Fibroblast of the aortic adventitia (primary cell): ENCODE measurements at places on chromosomes 7 and 10. TPM values are rescaled to one million over a fixed set of nuclear protein-coding genes. Genes with fewer than 3 reads are reported as not detected.

GLI3 gene
- 7.0 and 7.2 TPM in 2 replicates for total RNA-seq

OPN1SW gene
- not detected in 2 replicates for total RNA-seq

AOAH gene
- total RNA-seq, result 0.74 TPM in 1 of 2 replicates, not detected in the other

DNA sequence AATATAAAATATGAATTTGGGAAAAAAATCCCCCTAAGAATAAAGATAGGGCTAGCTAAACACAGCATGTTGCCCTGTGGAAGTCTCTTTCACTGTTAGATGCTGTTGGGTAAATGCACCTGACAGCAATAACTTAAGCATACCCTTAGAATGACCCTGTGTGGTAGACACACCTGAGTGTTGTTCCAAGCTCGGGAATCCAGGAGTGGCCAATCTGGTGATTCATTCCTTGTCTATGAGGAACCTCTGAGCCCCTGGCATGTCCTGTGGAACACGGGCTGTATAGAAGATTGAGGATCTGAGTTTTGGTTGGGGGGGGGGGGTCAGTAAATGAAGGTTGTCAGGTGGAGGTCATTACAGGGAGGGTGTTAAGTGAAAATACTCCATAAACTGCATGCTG, 730.0 kb upstream of the IGFBP3 start:
- DNase-seq, result no peak

- DNase-seq, result no peak
Measured at GRCh38 chr10:37701781-37702493, 155.5 kb downstream of the ZNF248 start.

- DNase-seq, result no peak
Measured at GRCh38 chr10:106980495-106981451, 183.7 kb downstream of the SORCS1 start.

GRCh38 chr7:50681432-50682045, 101.2 kb downstream of the GRB10 start:
- no peak for DNase-seq
